AML-193 (cell line): ENCODE measurements at places on chromosomes 5 and 9.
A peak's percentile ranks its signal among the peaks of the same experiment; 100 is the strongest.

DNA sequence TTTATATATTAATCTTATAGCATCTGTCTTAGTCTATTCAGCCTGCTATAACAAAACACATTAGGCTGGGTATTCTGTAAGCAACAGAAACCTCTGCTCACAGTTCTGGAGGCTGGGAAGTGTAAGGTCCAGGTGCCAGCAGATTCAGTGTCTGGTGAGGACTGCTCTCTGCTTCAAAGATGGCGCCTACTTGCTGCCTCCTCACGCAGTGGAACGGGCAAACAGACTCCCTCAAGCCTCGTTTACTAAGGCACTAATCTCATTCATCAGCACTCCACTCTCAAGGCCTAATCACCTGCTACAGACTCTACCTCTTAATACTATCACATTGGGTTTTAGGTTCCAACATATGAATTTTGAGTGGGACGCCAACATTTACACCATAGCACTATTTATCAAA lies 5.2 kb upstream of the TBC1D2 start:
- DNase-seq: no peak

DNA sequence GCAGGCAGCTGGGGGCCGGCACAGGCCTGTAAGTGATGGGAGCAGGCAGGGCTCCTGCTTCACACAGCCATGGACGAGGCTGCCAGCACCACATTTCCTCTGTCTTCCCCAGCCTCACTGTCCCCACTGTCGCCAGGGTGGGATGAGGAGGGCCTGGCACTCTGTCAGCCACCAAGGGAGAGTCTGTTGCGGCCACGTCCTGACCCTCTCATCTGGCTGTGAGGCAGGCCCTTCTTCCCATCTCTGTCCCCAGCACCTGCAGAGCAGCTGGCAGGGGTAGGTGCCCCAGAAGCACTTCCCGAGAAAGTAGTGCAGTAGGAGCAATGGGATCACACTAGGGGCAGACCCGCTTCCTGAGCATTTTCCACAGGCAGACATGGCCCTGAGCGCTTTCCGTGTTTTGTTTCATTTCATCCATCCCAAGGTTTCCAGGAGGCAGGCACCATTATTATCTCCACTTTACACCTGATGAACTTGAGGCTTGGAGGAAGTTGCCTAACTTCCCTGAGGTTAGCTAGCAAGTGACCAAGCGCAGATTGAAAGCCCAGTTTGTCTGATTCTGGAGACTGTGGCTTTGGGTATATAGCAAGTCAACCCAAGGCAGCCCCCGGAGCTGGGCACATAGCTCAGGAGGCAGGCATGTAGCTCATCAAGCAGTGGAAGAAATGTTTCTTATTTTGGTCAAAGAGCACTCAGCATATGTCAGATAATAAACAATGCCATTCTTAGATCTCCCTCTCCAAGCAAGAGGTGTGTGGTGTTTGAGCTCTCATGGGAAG lies 202.4 kb downstream of the DAB2IP start:
- no peak for DNase-seq

DNA sequence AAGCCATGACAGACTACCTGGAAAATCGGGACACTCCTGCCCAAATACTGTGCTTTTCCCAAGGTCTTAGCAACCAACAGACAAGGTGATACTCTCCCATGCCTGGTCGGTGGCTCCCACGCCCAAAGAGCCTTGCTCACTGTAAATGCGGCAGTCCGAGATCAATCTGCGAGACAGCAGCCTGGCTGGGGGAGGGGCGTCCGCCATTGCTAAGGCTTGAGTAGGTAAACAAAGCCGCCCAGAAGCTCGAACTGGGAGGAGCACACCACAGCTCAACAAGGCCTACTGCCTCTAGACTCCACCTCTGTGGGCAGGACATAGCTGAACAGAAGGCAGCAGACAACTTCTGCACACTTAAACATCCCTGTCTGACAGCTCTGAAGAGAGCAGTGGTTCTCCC lies 272.1 kb upstream of the CCNG1 start:
- no peak for DNase-seq

DNA sequence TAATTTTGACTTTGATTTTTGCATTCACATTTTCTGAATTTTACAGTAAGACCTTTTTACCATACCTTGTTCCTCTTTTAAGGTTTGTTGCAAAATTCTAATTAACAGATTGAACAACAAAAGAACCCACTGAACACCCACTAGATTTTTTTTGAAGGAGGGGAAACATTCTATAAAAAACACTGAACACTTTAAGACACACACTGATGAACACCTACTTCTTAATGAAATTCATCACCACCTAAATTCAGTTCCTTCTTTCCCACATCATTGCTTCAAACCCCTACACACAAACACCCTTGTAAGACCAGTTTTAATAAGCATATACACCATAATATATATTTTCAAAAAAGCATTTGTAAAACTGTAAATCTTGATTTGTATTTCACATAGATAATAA lies 559.0 kb upstream of the MEF2C start:
- DNase-seq: no peak

GRCh38 chr9:108860354-108860753 lies 1.7 kb upstream of the ACTL7A start:
- DNase-seq: peak; percentile 10

DNA sequence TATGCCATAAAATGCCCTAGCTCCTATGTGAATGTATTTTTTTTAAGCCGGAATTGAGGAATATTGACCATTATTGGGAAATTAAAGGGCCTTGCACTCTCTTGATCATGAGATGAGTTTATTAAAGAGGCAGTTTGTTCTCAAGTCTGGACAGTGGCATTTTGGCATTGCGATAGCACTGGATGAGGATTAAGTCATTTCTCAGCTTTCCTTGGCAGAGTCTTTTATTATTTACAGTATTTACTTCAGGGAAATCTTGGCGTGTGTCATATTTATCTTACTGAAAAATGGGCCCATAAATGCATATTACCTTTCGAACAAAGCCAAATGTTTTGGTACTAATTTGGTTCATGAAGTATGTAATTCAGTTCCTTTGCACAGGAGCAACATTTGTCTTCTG lies 194.4 kb downstream of the EBF1 start:
- DNase-seq: no peak

- peak; percentile 18 for DNase-seq
These were observed 24.3 kb downstream of the S100Z start for GRCh38 chr5:76874088-76874581.

DNA sequence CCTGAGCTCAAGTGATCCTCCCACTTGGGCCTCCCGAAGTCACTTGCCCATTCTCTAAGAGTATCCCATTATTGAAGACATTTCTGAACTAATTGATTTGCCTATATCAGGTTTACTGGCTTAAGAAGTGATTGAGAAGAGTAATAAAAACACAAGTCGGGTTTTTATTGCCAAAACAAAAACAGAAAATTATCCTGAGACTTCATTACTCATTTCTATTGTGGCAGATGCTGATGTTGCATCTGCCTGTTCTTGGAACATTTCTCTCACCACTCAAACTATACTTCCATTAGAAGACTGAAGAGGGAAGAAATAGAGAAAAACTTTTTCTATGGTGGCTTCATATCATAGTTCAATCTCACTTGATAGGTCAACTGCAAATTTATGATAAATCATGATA lies 41.9 kb upstream of the PLPP1 start:
- DNase-seq: no peak

GRCh38 chr9:89036383-89036782 lies 45.1 kb downstream of the S1PR3 start:
- DNase-seq: no peak

DNA sequence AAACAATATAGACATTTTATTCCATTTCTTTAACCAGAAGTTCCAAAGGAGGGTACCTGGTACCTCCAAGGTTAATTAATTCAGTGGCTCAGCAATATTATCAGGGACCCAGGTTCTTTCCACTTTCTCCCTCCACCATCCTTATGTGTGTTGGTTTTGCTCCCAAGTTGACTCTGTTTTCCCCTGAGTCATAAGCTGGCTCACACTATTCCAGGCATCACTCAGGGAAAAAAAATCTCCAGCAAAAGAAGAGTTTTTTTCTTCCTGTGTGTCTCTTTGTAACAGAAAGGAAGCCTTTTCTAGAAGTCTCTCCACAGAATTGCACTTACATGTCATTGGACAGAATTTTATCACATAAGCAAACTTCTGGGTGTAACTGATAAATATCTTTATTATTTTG lies 31.2 kb upstream of the GALNT10 start:
- no peak for DNase-seq
